ENCODE measurements at places on chromosomes 16 and 17. TPM values are rescaled to one million over a fixed set of nuclear protein-coding genes. Genes with fewer than 3 reads are reported as not detected.

- H3K27me3 ChIP-seq = no peaks in the 10 kb centered on the region
- DNase-seq = peak; percentile 57
- H3K4me1 ChIP-seq = peaks cover 23% of the 10 kb centered on the region
- no peaks in the 10 kb centered on the region for H3K36me3 ChIP-seq
Measured at GRCh38 chr16:9090101-9090959, 1.1 kb upstream of the HAPSTR1 start.

GRCh38 chr17:76597156-76598003 is 11.7 kb upstream of the ST6GALNAC2 start:
- DNase-seq = no peak
- H3K27ac ChIP-seq = no peak overlapping the region
- no peaks in the 10 kb centered on the region for H3K36me3 ChIP-seq
- H3K4me1 ChIP-seq = peaks cover 14% of the 10 kb centered on the region

- no peak for DNase-seq
- no peaks in the 10 kb centered on the region for H3K27me3 ChIP-seq
- no peaks in the 10 kb centered on the region for H3K4me1 ChIP-seq
- no peak overlapping the region for H3K27ac ChIP-seq
- H3K36me3 ChIP-seq = no peaks in the 10 kb centered on the region
Measured at GRCh38 chr17:79049821-79050220, 24.8 kb upstream of the ENGASE start.

GRCh38 chr16:1902547-1903219 is 15.5 kb downstream of the HS3ST6 start:
- H3K4me3 ChIP-seq = no peak overlapping the region
- H3K27ac ChIP-seq = no peak overlapping the region
- peaks cover 6% of the 10 kb centered on the region for H3K27me3 ChIP-seq
- no peaks in the 10 kb centered on the region for H3K4me1 ChIP-seq
- no peak for DNase-seq
- no peaks in the 10 kb centered on the region for H3K36me3 ChIP-seq

DNA sequence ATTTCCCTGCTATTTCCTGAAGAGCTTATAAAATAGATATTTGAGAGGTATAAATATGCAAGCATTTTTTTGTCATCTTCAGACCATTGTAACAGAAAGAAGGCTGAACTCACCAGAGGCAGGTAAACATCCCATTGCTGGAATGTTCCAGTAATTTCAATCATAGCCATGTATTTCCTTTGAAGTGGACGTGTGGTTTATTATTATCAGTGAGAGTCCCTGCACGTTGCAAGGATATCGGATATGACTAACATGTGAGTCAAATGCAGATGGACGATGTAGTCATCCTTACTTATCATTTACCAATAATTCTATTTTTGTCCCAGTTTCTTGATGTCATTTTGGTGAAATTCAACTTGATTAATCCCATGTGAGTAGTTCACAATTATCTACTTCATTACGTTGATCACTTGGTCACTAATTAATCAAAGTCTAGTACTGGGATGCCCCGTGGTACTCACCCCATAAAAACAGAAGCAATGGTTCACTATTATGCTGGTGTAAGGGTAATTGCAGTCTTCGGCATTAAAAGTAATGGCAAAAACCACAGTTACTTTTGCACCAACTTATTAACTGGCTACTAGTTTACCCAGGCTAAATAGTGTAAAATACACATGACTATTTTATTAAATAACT is 89.5 kb downstream of the VAT1L start:
- no peaks in the 10 kb centered on the region for H3K27me3 ChIP-seq
- H3K4me1 ChIP-seq = no peaks in the 10 kb centered on the region
- H3K27ac ChIP-seq = no peak overlapping the region

GRCh38 chr17:79483842-79484241 is 127.0 kb downstream of the RBFOX3 start:
- no peak overlapping the region for H3K27ac ChIP-seq
- H3K36me3 ChIP-seq = no peaks in the 10 kb centered on the region
- H3K27me3 ChIP-seq = peaks cover 10% of the 10 kb centered on the region
- H3K4me3 ChIP-seq = no peak overlapping the region

DNA sequence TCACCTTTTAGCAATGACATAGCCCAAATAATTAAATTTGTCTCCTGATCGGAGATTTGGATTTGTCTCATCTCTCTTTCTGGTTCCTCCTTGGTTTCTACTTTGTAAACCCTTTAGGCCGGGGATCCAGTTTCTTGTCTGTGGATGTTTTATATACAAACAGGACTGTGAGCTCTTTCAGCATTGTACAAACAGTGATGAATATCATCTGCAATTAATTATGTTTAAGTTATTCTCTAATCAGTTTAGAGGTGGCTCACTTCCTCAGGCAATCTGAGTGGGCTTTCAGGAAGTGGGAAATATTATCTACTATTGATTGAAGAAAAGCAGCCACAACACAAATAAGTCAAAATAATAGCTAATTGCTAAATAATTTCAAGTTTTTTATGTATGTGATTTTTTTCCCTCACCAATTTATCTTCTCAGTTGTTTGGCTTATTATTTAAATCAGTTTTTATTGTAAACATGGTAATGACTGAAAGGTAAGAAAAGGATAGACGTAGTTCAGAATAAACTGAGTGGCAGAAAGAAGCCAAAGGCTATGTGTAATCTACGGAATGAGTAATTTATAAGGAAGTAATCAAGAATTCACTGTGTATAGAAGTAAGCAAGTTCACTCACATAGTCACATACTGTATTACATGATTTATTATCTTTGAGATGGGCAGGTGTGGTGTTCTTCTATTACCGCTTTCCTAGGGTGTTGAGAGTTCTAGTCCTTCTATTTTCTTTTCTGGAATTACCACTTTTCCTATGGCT is 3.4 kb upstream of the ABCC11 start:
- no peaks in the 10 kb centered on the region for H3K27me3 ChIP-seq
- H3K4me3 ChIP-seq = no peak overlapping the region
- H3K36me3 ChIP-seq = peaks cover 11% of the 10 kb centered on the region
- no peak overlapping the region for H3K27ac ChIP-seq

DNA sequence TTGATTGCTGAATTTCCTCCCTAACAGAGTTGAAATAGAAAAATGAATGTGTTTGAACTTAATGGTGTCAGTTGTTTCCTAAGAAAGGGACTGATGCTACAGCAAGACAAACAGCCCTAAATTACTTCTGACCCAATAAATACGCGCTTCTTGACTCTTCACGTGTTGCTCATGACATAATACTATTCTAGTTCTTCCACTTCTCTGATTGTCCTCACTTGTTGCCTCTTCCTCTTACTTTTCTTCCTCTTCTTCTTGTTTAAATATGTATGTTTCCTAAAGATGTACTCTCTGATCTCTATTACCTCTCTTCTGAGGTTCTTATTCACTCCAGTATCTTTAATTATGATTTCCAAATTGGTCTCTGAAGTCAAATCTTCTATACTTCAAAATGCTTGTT is 32.4 kb downstream of the RNF43 start:
- DNase-seq = no peak
- no peak overlapping the region for H3K27ac ChIP-seq
- H3K36me3 ChIP-seq = no peaks in the 10 kb centered on the region
- no peak overlapping the region for H3K4me3 ChIP-seq

Gene PHAF1
- polyA plus RNA-seq = 14.7 TPM

GRCh38 chr16:31440516-31441184 is 1.9 kb downstream of the ZNF843 start:
- H3K4me1 ChIP-seq = no peaks in the 10 kb centered on the region
- H3K4me3 ChIP-seq = no peak overlapping the region

- peaks cover 36% of the 10 kb centered on the region for H3K4me1 ChIP-seq
- H3K36me3 ChIP-seq = no peaks in the 10 kb centered on the region
- no peak for DNase-seq
- peaks cover 10% of the 10 kb centered on the region for H3K27me3 ChIP-seq
- H3K27ac ChIP-seq = no peak overlapping the region
Measured at GRCh38 chr17:48025904-48026501, 11.6 kb downstream of the COPZ2 start.

- no peak for DNase-seq
- H3K27me3 ChIP-seq = no peaks in the 10 kb centered on the region
- H3K27ac ChIP-seq = no peak overlapping the region
- no peak overlapping the region for H3K4me3 ChIP-seq
Measured at GRCh38 chr16:49596648-49597291, 223.2 kb downstream of the C16orf78 start.

DNA sequence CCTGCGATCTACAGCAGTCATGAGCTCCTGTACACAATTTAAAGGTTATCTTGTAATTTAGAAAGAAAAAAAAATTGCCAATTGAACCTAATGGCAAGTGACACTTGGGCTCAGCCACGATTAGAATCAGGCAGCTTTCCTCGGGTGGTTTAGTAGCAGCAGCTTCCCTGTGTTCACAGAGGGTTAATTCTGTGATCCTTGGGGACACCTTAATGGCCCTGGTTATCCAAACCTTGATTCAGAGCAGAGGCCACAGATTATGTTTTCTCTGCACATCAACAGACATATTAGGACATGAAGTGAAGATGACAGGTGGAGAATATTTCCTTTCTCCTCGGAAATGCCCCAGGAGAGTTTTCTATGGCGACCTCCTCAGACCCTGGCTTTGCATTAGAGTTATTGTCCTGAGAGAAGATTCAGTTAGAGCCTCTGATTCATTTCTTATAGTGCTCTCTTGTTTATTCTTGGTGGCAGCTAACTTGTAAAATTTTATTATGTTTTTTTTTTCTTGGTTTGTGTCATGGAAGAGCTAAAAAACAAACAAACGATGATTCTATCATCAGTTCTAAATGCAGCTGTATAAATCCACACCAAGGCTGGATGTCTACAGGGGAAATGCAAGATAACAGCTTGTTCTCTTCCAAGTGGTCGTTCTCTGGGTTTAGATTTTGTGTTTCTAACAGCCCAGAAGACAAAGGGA is 351.2 kb upstream of the DYNLRB2 start:
- no peaks in the 10 kb centered on the region for H3K4me1 ChIP-seq
- H3K36me3 ChIP-seq = no peaks in the 10 kb centered on the region
- H3K27me3 ChIP-seq = no peaks in the 10 kb centered on the region
- no peak overlapping the region for H3K4me3 ChIP-seq
- no peak for DNase-seq
- no peak overlapping the region for H3K27ac ChIP-seq

Gene ANKRD40CL
- not detected for polyA plus RNA-seq

GRCh38 chr16:1460602-1461138 is 14.2 kb downstream of the CLCN7 start:
- no peaks in the 10 kb centered on the region for H3K4me1 ChIP-seq
- H3K27ac ChIP-seq = no peak overlapping the region
- DNase-seq = no peak
- no peaks in the 10 kb centered on the region for H3K36me3 ChIP-seq
- H3K27me3 ChIP-seq = no peaks in the 10 kb centered on the region
- no peak overlapping the region for H3K4me3 ChIP-seq

GRCh38 chr16:72740347-72740746 is 307.6 kb downstream of the ZFHX3 start:
- no peak overlapping the region for H3K4me3 ChIP-seq
- no peak overlapping the region for H3K27ac ChIP-seq
- no peak for DNase-seq
- H3K27me3 ChIP-seq = no peaks in the 10 kb centered on the region
- no peaks in the 10 kb centered on the region for H3K4me1 ChIP-seq

Gene SPATA32
- polyA plus RNA-seq = 0.33 TPM

Gene CD300E
- polyA plus RNA-seq = not detected

DNA sequence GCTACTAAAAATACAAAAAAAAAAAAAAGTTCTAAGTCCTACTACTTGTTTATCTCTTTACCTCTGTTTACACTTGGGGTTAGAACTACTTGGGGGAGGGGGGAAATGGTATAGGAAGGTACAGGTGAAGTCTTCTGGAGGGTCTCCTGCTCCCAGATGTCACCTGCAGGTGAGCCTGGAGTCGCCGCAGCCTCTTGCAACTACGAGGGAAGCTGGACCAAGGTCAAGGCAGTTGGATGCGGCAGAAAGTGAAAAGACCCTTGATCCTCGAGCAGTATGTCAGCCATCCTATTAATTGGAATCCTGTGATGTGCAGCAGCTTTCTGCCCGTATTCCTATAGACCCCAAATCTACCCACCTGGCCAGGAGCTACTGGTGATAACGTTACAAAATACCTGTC is 33.0 kb downstream of the HAPSTR1 start:
- no peak overlapping the region for H3K27ac ChIP-seq
- H3K27me3 ChIP-seq = no peaks in the 10 kb centered on the region

GRCh38 chr16:54443352-54443751 is 156.8 kb upstream of the IRX3 start:
- no peaks in the 10 kb centered on the region for H3K36me3 ChIP-seq
- H3K27ac ChIP-seq = no peak overlapping the region
- no peak for DNase-seq
- H3K4me3 ChIP-seq = no peak overlapping the region

GRCh38 chr16:85554889-85555718 is 58.0 kb upstream of the GSE1 start:
- H3K36me3 ChIP-seq = no peaks in the 10 kb centered on the region
- H3K4me3 ChIP-seq = peak overlapping the region; percentile 87
- peaks cover 14% of the 10 kb centered on the region for H3K4me1 ChIP-seq
- peak overlapping the region; percentile 95 for H3K27ac ChIP-seq

GRCh38 chr17:15273141-15273793 is 8.1 kb upstream of the PMP22 start:
- H3K36me3 ChIP-seq = no peaks in the 10 kb centered on the region
- no peak overlapping the region for H3K27ac ChIP-seq
- H3K4me3 ChIP-seq = no peak overlapping the region
- no peak for DNase-seq
- H3K4me1 ChIP-seq = no peaks in the 10 kb centered on the region

GRCh38 chr17:32558326-32558955 is 71.6 kb downstream of the CDK5R1 start:
- H3K4me1 ChIP-seq = peaks cover 26% of the 10 kb centered on the region
- no peaks in the 10 kb centered on the region for H3K27me3 ChIP-seq
- no peak for DNase-seq
- no peak overlapping the region for H3K27ac ChIP-seq
- no peak overlapping the region for H3K4me3 ChIP-seq

Gene TP53TG3
- not detected for polyA plus RNA-seq

Gene STH
- not detected for polyA plus RNA-seq

- no peak for DNase-seq
- H3K4me1 ChIP-seq = no peaks in the 10 kb centered on the region
- H3K27me3 ChIP-seq = no peaks in the 10 kb centered on the region
- no peak overlapping the region for H3K27ac ChIP-seq
- H3K36me3 ChIP-seq = no peaks in the 10 kb centered on the region
Measured at GRCh38 chr17:8029121-8029520, 9.7 kb upstream of the ALOX15B start.

Gene FKBP10
- not detected for polyA plus RNA-seq

Data from CD8-positive, alpha-beta memory T cell (primary cell).